GM12892 (cell line): ENCODE measurements at places on chromosomes 2 and 18.

DNA sequence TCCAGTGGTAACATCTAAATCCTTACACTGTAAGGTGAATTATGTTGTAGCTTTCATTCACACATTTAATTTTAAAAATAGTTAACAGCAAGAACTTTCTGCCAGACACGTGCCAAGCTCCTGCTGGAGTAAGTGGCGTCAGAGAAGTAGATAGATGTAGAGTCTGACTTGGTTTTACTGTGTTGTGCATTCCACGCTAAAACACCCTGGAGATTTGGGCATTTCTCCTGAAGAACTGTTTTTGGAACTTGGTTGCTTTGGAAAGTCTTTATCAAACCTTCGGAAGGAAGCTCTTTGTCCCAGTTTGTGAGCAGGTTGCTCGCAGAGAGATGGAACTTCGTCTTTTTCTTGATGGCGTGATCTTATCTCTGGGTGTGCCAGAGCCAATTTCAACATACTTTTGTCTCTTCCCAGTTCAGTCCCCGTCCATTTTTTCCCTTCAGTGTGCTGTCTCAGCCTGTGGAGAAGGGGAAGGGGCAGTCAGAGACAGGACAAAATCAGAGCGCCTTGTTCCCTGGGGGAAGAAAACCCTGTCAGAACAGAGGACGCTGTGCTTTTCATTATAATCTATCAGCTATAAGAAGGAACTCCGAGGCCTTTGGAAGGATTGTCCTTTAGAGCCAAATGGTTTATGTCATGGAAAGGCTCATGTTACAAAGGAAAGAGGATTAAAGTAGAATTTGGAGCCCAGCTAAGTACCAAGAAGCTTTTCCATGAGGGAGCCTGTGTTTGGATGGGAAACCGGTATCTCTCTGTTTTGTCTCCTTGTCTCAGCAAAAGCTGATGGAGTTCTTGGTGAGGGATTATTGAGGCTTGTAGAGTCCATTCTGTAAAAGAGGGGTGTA is 18.9 kb downstream of the GRHL1 start:
- DNase-seq: no peak

- DNase-seq: no peak
Observed at GRCh38 chr2:147631294-147631693, 213.5 kb upstream of the ACVR2A start.

DNA sequence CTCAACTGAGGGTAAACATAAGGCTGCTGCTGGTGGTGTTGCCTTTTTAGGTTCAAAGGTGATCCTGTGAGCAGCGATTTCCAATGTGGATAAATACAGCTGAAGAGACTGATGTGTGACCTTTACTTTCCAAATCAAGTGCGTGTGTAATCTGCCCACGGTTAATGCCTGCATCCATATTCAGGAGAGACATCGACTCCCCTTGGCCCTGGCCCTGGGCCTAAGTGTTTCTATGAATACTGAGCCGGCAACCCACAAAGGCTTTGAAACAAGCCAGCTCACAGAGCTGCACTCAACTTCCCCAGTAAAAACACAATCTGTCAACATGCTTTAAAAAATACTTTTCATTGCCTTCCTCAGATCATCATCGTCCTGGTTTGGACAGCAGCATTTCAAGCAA is 1026.6 kb downstream of the TMEM182 start:
- DNase-seq: no peak

- no peak for DNase-seq
Observed at GRCh38 chr2:172613040-172613439, 57.1 kb downstream of the PDK1 start.

- DNase-seq: no peak
Observed at GRCh38 chr2:152433289-152433688, 98.3 kb downstream of the FMNL2 start.

DNA sequence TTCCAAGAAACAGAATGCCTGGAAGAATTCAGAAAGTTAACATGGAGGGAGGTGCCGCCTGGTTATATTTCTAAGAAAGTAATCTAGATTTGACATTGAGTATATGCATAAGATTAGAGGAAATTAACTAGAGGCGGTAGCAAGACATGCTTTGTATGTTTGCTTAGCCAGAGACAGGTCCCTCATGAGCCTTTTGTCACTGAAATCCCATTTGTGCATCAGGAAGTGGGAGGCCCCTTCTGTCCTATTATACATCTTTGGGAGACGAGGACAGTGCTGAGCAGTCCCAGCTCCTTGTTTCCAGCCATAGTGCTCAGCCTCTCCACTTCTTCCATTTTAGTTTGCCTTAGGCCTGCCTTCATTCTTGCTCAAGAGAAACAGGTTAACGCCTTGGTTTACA is 115.4 kb upstream of the LHCGR start:
- no peak for DNase-seq

DNA sequence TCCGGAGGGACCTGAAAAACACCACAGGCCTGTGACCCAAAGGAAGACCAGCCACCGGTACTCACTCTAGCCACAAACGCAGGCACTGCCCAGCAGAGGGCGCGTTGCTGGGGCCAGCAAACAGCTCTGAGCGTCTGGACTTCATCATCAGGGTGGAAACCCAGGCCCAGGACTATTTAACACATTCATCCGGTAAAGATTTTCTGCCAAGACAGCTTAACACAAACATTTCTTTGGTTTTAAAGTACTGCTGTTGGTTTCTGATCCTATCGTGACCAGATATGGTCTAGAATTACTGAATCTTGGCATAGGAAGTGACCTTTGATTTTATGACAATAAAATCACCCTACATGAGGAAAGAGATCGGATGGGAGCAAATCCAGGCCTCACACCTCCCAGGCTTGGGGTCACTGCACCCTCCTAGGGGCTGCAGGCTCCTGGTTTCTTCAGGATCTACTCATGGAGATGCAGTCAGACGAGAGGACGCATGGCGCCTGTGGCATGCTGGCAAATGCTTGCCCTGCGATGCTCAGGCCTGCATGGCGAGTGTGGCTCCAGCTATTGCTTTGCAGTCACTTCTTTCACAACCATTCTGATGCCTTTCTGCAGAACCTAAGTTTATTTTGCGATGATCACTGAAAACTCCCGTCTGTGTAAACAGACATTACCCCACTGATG is 130.4 kb downstream of the COL4A4 start:
- DNase-seq: peak; percentile 25

- no peak for DNase-seq
Observed at GRCh38 chr18:69490813-69491212, 90.1 kb downstream of the DOK6 start.

DNA sequence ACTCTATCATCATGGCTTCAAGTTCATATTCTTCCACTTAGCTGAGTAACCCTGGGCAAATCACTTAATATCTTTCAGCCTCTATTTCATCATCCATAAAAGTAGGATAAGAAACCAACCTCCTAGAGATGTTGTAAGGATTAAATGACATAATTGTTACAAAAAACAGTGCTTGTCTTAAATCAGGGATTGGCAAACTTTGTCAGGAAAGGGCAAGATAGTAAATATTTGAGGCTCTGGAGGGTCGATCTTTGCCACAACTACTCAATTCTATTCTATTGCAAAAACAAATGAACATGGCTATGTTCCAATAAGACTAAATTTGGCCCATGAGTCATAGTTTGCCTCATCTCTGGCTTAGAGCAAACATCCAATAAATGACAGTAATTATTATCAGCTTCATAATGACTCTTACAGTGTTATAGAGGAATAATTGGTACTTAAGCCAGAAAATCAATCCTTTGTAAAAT is 184.7 kb downstream of the SATB2 start:
- no peak for DNase-seq

DNA sequence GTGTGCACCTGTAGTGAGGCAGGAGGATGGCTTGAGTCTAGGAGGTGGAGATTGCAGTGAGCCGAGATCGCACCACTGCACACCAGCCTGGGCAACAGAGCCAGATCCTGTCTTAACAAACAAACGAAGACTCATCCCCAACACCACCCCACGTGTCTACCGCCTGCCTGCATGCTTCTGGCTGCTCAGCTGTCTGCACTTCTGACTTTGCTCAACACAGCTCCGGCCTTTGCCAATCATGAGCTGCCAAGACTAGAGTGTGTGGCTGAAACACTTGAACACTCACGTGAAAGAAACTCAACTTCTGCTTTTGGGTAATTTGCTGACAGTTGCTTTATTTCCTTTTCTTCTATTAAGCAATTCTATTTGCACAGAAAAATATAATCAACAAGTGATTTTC is 32.1 kb upstream of the SP3 start:
- DNase-seq: no peak

- no peak for DNase-seq
Observed at GRCh38 chr2:74603282-74604000, 44.7 kb downstream of the M1AP start.

GRCh38 chr18:22900558-22901238 is 32.4 kb upstream of the RBBP8 start:
- no peak for DNase-seq

- no peak for DNase-seq
Observed at GRCh38 chr18:6200204-6200774, 214.4 kb downstream of the L3MBTL4 start.

- DNase-seq: no peak
Observed at GRCh38 chr2:180450841-180451240, 443.7 kb upstream of the CWC22 start.

GRCh38 chr18:65265761-65266160 is 485.1 kb upstream of the CDH7 start:
- DNase-seq: no peak

DNA sequence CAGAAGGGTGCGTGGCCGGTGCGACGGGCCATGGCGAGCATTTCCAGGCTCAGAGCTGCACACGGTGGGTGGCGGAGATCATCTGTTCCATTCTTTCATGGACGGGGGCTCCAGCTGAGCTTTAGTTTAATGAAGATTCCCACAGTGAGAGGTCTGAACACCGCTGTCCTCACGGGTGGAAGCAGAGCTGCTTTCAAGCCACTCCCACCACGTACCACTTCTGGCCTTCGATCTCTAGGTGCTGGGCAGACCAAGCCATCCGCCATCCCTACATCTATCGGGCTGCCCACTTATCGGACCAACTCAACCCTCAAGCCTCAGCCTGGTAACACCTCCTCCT is 18.5 kb downstream of the GPR35 start:
- no peak for DNase-seq

- no peak for DNase-seq
Observed at GRCh38 chr2:55842046-55842445, 81.5 kb downstream of the EFEMP1 start.

GRCh38 chr2:24214880-24215279 is 40.0 kb downstream of the FAM228A start:
- DNase-seq: peak; percentile 49

DNA sequence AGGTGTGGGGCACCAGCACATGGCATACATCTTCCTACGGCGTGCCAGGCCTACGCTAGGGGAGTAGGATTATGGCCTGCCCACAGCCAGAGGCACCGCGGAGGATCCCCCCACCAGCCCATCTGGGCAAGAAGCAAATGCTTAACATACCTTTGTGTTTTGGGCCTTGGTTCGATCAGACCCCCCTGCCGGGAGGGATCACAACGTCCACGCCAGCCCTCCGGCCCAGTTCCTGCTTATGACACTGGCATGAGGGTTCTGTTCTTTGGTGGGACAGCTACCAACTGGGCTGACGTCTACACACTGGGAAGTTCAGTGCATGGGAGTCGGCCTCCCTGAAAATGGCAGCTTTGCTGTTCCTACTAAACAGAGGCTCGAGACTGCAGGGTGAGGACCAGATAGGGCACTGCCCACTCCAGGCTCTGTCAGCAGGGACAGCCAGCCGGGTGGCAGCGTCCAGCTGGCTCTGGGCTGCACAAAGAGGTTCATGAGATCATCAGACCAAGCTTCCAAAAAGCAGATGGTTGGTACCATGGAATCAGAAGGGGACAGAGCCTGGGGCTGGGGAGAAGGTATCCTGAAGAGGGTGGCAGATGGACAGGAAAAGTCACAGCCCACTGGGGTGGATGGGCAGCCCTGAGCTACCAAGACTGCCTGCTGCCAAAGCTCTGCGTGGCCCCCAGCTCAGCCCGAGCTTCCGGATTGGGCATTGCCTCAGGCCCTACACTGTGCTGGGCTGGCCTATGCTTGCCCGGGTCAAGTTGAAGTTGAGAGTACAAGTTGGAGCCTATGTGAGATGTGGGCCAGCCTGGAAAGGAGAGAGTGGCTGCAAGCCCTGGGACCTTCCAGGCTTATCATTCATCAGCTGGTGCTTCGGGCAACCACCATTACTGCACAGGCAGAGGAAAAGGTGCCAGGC is 61.7 kb upstream of the TEX51 start:
- DNase-seq: no peak
